ENCODE measurements at places on chromosomes 12 and 14.

DNA sequence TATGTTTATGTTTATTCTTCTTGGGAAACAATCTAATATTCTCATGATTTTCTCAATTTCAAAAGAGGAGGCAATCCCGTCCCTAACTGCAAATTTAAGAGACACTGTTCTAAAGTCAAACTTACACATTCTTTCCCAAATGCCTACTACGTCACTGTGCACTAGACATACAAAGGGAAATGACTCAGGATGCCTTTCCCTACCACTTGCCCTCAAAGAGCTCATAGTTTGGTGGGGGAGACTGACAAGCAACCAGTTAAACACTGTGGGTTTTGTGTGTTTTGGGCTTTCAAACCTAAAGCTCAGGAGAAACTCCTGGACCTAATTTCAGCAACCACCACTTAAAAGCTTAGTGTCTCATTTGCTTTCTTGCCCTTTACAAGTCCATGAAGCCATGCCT lies 58.4 kb downstream of the ATP2B1 start:
- no peak for DNase-seq

DNA sequence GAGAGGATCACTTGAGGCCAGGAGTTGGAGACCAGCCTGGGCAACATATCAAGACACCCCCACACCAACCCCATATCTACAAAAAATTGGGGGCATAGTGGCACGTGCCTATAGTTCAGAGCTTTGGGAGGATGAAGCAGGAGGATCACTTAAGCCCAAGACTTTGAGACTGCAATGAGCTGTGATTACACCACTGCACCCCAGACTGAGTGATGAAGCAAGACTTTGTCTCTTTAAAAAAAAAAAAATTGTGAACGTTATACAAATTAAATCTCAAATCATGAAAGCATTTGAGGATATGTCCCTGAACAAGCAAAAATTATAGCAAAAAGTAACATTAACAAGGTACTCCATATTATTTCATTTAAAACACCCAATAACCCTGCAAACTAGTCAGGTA lies 2.9 kb downstream of the LRP6 start:
- DNase-seq = no peak

DNA sequence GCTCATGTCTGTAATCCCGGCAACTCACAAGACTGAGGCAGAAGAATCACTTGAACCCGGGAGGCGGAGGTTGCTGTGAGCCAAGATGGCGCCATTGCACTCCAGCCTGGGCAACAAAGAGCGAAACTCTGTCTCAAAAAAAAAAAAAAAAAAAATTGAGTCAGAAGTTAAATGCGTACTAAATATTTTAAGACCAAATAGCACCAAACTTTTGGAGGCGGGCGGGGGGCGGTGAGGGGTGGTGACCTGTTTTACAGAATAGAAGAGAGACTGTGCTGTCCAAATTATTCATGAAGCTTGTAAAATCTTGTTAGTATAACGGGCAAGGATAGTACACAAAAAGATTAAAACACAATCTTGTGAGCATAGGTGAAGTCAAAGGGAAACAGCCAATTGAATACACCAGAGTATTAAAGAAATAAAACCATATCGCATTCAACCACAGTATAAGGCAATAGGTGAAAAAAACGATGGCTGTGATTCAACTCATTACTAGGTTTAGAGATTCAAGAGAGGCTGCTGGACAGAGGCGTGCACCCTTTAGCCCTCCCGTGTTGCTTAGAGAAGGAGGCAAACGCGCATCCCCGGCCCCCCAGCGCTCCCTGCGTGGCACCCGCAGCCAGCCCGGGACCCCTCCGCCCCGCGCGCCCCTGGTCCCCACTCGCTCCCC lies 571 bp downstream of the ZNF891 start:
- no peak for DNase-seq

DNA sequence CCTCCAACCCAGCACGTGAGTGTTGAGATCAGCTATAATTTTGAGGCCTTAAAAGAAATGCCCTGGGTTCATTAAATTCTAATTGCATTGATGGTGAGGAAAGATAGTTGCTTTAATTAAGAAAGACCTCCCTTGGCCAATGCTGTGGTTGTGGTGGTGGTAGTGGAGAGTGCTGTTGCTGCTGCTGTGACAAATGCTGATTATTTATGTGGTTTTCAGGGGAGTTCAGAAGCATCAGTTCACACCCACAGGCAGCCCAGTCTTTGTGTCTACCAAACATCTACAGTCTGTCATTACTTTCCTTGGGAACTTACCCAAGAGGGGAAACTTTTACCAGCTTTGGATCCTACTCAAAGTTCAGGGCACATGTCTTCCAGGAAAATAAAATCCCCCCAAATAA lies 178.4 kb upstream of the PARP11 start:
- no peak for DNase-seq

GRCh38 chr12:62069976-62070375 lies 190.2 kb upstream of the USP15 start:
- DNase-seq = no peak

Data from stimulated activated CD4-positive, alpha-beta T cell treated with anti-CD3 and anti-CD28 coated beads, TNF-alpha, amount 100 ng/mL, for 1 hour (primary cell).